Activated CD4-positive, alpha-beta T cell treated with anti-CD3 and anti-CD28 coated beads, Interleukin-2, amount 50 U/mL, for 1 hour (primary cell): ENCODE measurements at places on chromosomes 16 and 17.

GRCh38 chr17:8039611-8040168 lies 831 bp downstream of the ALOX15B start:
- no peak for DNase-seq

- DNase-seq = no peak
Measured at GRCh38 chr17:77563439-77564102, 394.9 kb upstream of the TNRC6C start.

DNA sequence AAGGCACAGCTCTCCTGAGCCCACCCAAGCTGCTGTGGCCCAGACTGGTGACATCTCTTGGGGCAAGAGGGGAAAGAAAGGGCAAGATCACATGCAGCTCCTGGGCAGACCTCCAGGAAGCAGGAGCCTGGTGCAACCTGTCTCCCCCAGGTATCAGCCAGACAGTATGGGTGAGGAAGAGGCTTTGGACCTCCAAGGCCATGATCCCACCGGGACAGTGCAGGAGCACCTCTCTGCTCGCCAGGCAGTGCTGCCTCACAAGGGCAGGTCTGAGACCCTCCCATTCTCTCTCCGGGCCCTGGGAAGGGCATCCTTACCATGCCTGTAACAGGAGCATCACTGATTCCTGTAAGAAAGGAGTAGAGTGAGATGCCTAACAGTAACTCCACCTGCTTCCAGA lies 25.6 kb upstream of the COG7 start:
- DNase-seq = no peak

DNA sequence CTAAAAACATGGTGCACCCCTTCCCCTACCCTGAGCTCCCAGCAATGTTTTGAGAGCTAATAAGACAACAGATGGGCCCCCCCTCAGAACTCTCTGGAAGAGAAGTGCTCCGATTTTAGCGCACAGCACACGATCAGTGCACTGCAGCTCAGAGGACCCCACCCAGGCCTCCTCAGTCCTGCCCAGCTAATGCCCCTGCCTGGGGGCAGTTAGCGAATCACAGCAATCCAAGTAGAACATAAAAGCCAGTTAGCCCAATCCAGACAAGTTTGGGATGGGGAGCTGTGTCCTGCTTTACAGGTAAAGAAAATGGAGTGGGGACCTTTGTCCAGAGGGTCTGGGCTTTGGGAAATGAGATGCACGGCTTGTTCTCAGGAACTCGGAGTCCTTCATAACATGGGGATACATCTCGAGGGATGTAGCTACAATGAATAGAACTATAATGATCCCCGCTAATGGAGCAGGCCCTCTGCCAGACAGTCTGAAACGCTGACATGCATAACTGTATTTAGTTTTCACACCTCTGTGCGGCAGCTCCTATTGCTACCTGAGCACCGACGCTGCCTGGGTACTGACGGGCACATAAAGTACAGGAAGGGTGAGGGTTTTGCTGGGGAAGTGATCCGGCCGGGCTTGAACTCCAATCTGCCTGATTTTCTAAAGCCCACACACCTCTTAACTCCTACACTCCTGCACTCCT lies 29.7 kb upstream of the CDC42EP4 start:
- no peak for DNase-seq

- no peak for DNase-seq
Measured at GRCh38 chr17:82011617-82012187, 11.0 kb downstream of the CENPX start.

DNA sequence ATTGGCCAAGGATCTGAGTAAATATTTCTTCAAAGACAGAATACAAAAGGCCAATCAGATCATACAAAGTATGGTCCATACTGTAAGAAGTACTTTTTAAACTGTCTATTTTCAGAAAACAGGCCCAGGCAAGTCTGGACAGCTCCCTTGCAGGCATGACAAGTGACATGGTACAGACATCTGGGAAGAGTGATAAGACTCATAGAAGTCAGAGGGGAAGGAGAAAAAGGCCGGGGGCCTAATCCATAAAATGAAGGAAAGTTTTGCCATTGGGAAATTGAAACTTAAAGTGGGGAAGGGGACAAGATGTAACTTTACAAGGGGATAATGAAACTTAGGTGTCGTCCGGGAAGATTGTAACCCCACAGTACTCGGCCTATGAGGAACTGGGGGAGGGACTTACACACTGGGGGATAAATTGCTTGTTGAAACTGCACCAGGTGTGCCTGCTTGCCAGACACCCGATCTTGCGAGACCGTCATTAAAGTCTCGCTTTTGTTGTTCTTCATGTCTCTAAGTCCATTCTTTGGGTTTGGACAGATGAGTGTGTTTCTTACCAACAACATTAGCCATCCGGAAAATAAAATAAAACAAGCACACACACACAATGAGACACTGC lies 684.0 kb downstream of the CDH11 start:
- DNase-seq = no peak

- DNase-seq = no peak
Measured at GRCh38 chr17:69719474-69720048, 305.1 kb downstream of the MAP2K6 start.

DNA sequence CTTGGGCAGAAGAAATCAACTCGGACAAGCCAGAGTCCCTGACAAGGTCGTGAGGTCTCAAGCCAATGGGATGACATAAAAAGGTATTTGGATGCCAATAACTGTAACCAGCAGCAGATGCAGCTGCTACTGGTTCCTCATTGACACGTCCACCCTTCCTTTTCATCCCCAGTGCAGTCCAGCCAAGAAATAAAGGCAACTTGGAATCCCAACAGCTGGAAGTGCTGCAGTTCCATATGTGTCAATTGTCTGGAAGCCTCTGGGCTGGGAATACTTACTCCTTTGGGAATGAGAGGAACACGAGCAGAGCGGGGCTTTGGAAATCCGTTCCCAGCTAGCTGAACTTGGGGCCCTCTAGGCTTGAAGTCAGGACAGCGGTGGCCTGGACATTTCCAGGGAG lies 360.4 kb upstream of the ZFHX3 start:
- DNase-seq = no peak
